Progenitor cell of endocrine pancreas (in vitro differentiated cells): ENCODE measurements at places on chromosomes 4 and X. TPM values are rescaled to one million over a fixed set of nuclear protein-coding genes. Genes with fewer than 3 reads are reported as not detected.

- no peak for DNase-seq
These were observed 598.1 kb downstream of the MID1IP1 start for GRCh38 chrX:39399387-39399786.

GRCh38 chr4:86286726-86287125, 73.1 kb downstream of the MAPK10 start:
- DNase-seq = no peak

DNA sequence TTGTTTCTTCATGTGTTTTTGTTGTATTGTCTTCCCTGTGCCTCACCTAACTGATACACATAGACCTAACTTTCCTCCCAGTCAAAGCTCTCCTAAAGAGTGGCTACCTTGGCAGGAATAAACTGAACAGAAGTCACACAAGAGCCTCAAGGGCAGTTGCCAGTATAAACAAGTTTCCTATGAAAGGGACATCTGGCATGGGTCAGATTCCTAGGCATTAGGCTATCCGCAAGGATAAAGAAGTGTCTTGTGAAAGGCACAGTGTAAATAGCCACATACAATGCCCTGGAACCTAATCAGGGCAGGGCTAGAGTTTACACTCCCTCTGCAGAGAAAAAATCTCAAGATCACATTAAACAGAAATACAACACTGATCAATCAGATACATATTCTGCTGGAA, 220.8 kb downstream of the SPANXN3 start:
- DNase-seq = no peak

DNA sequence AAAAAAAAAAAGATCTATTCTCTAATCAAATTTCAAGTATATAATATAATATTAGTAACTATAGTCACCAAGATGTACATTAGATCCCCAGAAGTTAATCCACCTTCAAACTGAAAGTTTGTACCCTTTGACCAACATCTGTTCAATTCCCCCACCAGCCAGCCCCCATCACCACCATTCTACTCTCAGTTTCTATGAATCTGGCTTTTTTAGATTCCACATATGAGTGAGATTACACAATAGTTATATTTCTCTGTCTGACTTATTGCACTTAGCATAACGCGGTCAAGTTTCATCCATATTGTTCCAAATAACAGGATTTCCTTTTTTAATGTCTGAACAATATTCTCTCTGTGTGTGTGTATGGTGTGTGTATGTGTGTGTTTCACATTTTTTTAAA, 33.7 kb upstream of the VMA21 start:
- DNase-seq = no peak

DNA sequence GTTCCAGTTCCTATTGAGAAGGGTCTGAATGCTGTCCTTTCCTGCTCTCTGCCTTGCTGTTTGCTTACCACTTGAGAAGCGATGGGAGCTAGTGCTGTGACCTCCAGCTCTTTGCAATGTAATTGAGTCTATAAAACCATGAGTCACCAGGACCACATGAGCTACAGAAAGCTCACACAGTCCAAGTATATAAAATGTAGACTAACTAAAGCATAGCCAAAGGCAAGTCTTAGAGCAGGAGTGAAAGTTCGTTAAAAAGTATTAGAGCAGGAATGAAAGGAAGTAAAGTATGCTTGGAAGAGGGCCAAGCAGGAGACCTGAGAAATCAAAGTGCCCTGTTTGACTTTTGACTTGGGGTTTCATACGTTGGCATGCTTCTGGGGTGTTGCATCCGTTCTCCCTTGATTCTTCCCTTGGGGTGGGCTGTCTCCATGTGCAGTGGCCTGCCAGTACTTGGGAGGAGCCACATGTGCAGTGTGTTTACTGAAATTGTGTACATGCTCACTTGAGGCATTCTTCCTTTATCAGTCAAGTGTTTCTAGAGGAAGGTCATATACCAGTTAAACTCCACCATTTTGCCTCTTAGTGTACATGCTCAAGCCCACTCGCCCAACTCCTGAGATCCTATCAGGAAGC, 71.3 kb upstream of the KIT start:
- no peak for DNase-seq

DNA sequence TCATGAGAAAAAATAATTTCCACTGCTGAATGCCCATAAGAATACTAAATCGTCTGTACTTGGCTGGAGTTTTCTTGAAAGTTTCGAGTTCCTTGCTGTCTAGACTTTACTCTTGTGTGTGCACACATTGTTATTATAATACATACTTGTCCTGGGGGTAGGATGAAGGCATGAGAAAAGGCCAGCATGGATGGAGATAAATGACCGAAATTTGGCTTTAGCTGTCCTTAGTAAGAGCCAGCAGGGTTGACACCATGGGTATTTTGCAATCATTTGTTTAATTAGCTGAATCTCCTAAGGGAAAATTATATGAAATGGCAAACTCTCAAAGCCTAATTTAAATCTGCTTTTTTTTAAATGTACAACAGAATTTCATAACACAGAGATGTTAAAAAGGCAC, 641.6 kb downstream of the ADGRL3 start:
- no peak for DNase-seq

GRCh38 chr4:78057600-78058550, 752 bp downstream of the FRAS1 start:
- peak; percentile 34 for DNase-seq

GRCh38 chr4:53132132-53132891, 233.5 kb downstream of the SCFD2 start:
- DNase-seq = no peak

- no peak for DNase-seq
These were observed 11.0 kb upstream of the MSANTD1 start for GRCh38 chr4:3237712-3238560.

GRCh38 chrX:40168480-40169011, 70.8 kb upstream of the BCOR start:
- no peak for DNase-seq

LAS1L gene
- 38.6 and 38.9 TPM in 2 replicates for total RNA-seq

GAGE12J gene
- total RNA-seq = not detected in 2 replicates

TMEM255A gene
- 0.46 and 0.51 TPM in 2 replicates for total RNA-seq

RAP1GDS1 gene
- 24.4 and 25.7 TPM in 2 replicates for total RNA-seq

CPXCR1 gene
- total RNA-seq = not detected in 2 replicates
